Tibial nerve (tissue), 4 donors: ENCODE measurements at places on chromosomes 1 and 21.

- no peak overlapping the region for H3K4me3 ChIP-seq
- peaks cover 3% of the 10 kb centered on the region for H3K4me1 ChIP-seq
- H3K27ac ChIP-seq = no peak overlapping the region
- no peaks in the 10 kb centered on the region for H3K27me3 ChIP-seq
Measured at GRCh38 chr1:198637157-198637556, 1.7 kb upstream of the PTPRC start.

DNA sequence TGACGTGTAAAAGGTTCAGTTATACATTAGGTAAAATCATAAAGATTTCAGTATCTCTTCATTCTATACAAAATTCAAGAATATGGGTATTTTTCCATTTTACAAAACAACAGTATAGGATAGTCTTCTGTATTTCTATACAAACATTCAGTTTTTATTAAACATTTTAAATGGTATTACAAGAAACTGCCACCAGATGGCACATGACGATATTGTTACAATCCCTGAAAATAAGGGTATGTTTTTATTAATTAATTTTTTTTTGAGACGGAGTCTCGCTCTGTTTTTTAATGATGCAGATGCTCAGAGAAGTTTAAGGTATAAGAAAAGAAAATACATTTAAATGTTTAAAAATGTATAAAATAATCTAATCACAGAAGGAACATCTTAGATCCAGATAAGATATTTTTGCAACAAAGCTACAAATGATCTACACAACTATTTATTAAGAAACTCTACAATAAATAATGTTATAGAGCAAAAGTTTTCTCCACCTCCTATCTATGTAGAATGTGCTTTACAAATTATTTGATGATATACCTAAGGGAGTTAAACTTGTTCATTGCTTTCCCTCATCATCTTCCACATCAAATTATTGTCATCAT, 23.5 kb upstream of the RSBN1 start:
- no peaks in the 10 kb centered on the region for H3K4me1 ChIP-seq
- no peaks in the 10 kb centered on the region for H3K27me3 ChIP-seq
- no peaks in the 10 kb centered on the region for H3K36me3 ChIP-seq
- H3K27ac ChIP-seq = no peak overlapping the region

- H3K27ac ChIP-seq = no peak overlapping the region
- H3K4me1 ChIP-seq = no peaks in the 10 kb centered on the region
- DNase-seq = no peak
- H3K27me3 ChIP-seq = no peaks in the 10 kb centered on the region
- H3K36me3 ChIP-seq = no peaks in the 10 kb centered on the region
Measured at GRCh38 chr1:116748272-116748671, 6.0 kb upstream of the CD2 start.

- no peaks in the 10 kb centered on the region for H3K4me1 ChIP-seq
- H3K27me3 ChIP-seq = no peaks in the 10 kb centered on the region
- DNase-seq = no peak
- H3K36me3 ChIP-seq = no peaks in the 10 kb centered on the region
Measured at GRCh38 chr1:150464422-150464826, 22.8 kb upstream of the TARS2 start.

DNA sequence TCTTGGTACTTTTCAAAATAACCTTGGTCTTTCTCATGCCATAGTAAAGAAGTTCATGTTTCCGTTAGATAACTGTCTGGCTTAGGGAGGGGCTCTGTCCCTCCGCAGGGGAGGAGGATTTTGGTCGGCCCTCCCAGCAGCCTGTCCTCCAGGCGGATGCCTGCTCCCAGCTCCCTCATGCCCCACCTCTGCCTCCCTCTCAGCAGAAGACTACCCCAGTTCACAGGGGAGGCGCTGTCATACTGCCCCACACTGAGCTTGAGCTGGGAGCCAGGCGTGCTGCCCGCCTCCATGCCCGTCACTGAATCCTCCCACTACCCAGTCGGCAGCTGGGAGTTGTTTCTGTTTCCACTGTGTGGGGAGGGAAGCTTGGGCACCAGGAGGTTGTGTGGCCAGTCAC, 127.3 kb downstream of the CAMTA1 start:
- no peak overlapping the region for H3K27ac ChIP-seq
- DNase-seq = no peak
- H3K4me1 ChIP-seq = no peaks in the 10 kb centered on the region
- H3K36me3 ChIP-seq = no peaks in the 10 kb centered on the region

GRCh38 chr1:181778640-181779260, 282.8 kb downstream of the ZNF648 start:
- H3K4me1 ChIP-seq = no peaks in the 10 kb centered on the region
- H3K27me3 ChIP-seq = no peaks in the 10 kb centered on the region
- no peak for DNase-seq

- no peak for DNase-seq
- H3K36me3 ChIP-seq = no peaks in the 10 kb centered on the region
- no peak overlapping the region for H3K27ac ChIP-seq
- no peak overlapping the region for H3K4me3 ChIP-seq
- H3K27me3 ChIP-seq = no peaks in the 10 kb centered on the region
- no peaks in the 10 kb centered on the region for H3K4me1 ChIP-seq
Measured at GRCh38 chr1:84373436-84374141, 24.7 kb upstream of the DNASE2B start.

DNA sequence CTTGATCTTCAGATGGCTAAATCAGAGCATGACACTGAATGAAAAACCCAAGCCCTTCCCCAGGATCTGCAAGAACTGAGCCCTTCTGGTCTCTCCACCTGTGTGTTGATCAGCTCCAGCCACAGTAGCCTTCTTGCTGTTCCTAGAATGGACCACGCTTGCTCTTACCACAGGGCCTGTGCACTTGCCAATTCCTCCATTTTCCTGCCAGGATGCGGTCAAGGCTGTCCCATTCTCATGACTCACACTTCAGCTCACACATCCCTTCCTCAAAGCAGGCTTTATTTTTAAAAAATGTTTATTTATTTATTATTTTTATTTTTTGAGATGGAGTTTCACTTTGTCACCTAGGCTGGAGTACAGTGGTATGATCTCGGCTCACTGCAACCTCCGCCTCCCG, 43.6 kb upstream of the GRHL3 start:
- H3K27ac ChIP-seq = no peak overlapping the region
- H3K36me3 ChIP-seq = no peaks in the 10 kb centered on the region
- no peak overlapping the region for H3K4me3 ChIP-seq
- H3K27me3 ChIP-seq = no peaks in the 10 kb centered on the region

GRCh38 chr1:110645821-110646735, 28.7 kb downstream of the KCNA3 start:
- no peak overlapping the region for H3K27ac ChIP-seq
- H3K27me3 ChIP-seq = no peaks in the 10 kb centered on the region
- no peaks in the 10 kb centered on the region for H3K36me3 ChIP-seq

- no peaks in the 10 kb centered on the region for H3K4me1 ChIP-seq
- DNase-seq = no peak
- H3K27ac ChIP-seq = no peak overlapping the region
Measured at GRCh38 chr1:204529371-204529895, 13.2 kb downstream of the MDM4 start.

DNA sequence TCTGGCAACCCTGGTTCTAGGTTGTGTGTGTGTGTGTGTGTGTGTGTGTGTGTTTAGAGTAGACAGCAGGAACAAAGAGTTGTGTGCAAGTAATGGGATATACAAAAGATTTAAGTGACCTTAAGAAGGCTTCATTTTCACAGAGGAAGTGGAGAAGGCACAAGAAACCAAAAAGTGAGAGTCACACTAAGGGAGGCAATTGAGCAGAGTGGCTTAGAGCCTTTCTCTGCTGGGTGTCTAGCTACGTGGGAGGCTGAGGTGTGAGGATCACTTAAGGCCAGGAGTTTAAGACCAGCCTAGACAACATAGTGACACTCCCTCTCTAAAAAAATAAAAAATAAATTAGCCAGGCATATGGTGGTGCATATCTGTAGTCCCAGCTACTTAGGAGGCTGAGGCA, 44.4 kb upstream of the HAO2 start:
- no peaks in the 10 kb centered on the region for H3K36me3 ChIP-seq
- H3K27ac ChIP-seq = no peak overlapping the region
- H3K4me3 ChIP-seq = no peak overlapping the region
- peaks cover 14% of the 10 kb centered on the region for H3K4me1 ChIP-seq
- H3K27me3 ChIP-seq = no peaks in the 10 kb centered on the region
- no peak for DNase-seq

DNA sequence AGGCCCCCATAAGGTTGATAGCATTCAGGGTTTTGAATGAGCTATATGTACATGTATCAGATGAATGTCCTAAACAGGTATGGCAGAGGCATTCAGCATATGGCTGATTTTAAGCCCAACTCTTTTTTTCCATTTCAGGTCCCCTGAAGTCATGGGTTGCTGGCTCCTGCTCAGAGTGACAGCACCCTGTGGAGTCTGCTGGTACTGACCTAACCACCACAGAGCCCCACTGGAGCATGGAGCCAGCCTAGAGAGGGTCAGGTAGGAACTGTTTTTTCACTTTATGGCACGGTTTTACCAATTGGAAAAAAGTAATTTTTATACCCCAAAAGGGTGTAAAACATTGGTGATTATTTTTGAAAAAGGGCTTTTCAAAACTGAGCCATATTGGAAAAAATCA, 82.5 kb upstream of the MPC2 start:
- no peak for DNase-seq
- no peaks in the 10 kb centered on the region for H3K4me1 ChIP-seq
- no peak overlapping the region for H3K4me3 ChIP-seq

- no peaks in the 10 kb centered on the region for H3K36me3 ChIP-seq
- H3K27ac ChIP-seq = no peak overlapping the region
- no peaks in the 10 kb centered on the region for H3K27me3 ChIP-seq
- H3K4me1 ChIP-seq = no peaks in the 10 kb centered on the region
- H3K4me3 ChIP-seq = no peak overlapping the region
- DNase-seq = no peak
Measured at GRCh38 chr1:206797534-206798383, 25.5 kb upstream of the IL10 start.

GRCh38 chr1:164051782-164052181, 507.2 kb upstream of the PBX1 start:
- no peak overlapping the region for H3K4me3 ChIP-seq
- no peaks in the 10 kb centered on the region for H3K4me1 ChIP-seq
- H3K27me3 ChIP-seq = no peaks in the 10 kb centered on the region
- DNase-seq = no peak

DNA sequence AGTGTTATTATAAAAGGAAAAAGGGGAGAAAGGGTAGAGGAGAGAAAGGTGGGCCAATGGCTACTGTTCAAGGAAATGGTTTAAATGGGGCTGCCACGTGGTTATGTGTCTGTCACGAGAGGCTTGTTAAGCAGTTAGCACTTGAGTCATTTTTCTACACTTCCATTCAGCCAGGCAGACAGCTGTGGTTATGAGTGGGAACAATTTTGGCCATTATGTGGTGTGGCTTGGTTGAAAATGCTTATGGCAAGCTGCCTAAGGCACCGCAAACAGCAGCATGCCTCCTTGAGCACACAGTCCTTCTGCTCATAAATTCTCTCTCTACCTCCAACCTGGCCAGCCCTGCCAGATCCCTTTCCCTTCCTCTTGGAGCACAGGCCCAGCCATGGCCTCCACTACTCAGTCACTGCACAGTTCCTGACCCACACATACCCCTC, 3.2 kb upstream of the SRM start:
- H3K27me3 ChIP-seq = no peaks in the 10 kb centered on the region
- no peak for DNase-seq
- peaks cover 17% of the 10 kb centered on the region for H3K4me1 ChIP-seq
- no peak overlapping the region for H3K4me3 ChIP-seq

GRCh38 chr1:84774669-84775534, 84.6 kb upstream of the SSX2IP start:
- H3K4me1 ChIP-seq = no peaks in the 10 kb centered on the region
- no peak for DNase-seq
- H3K27me3 ChIP-seq = no peaks in the 10 kb centered on the region
- H3K4me3 ChIP-seq = no peak overlapping the region
- H3K36me3 ChIP-seq = no peaks in the 10 kb centered on the region
- H3K27ac ChIP-seq = no peak overlapping the region

DNA sequence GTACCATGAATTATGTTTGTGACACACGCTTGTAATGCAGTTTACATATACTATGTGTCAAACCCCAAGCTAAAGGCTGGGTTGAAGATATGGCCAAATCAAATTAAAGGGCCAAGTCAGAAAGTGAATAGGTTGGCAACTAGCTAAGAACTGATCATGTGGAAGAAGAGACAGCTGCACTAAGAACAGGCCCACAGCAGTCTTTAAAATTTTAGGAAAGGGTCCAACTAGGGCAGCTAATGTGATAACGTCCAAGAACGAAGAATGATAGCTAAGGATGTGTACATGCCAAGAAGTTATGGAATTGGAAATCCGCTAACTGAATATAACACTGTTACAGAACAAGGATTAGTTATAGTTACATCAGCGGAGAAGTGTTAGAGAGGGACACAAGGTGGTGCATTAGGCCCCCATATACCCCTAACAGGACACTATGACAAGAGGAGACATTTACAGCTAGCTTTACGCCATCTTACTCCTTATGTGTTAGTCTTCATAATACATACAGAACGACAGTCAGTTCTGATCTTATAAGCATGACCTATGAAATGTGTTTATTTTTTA, 6.5 kb upstream of the RNF2 start:
- peaks cover 6% of the 10 kb centered on the region for H3K4me1 ChIP-seq
- H3K4me3 ChIP-seq = no peak overlapping the region
- DNase-seq = no peak
- no peaks in the 10 kb centered on the region for H3K36me3 ChIP-seq

- H3K4me3 ChIP-seq = peak overlapping the region; percentile 65
- no peaks in the 10 kb centered on the region for H3K27me3 ChIP-seq
- peaks cover 47% of the 10 kb centered on the region for H3K4me1 ChIP-seq
- no peak for DNase-seq
- no peaks in the 10 kb centered on the region for H3K36me3 ChIP-seq
- H3K27ac ChIP-seq = no peak overlapping the region
Measured at GRCh38 chr1:31763671-31764311, 349 bp downstream of the ADGRB2 start.

- H3K4me3 ChIP-seq = no peak overlapping the region
- DNase-seq = no peak
- no peaks in the 10 kb centered on the region for H3K36me3 ChIP-seq
- H3K4me1 ChIP-seq = peaks cover 46% of the 10 kb centered on the region
Measured at GRCh38 chr1:33433509-33434362, 2.8 kb upstream of the PHC2 start.

- no peak overlapping the region for H3K27ac ChIP-seq
- H3K27me3 ChIP-seq = no peaks in the 10 kb centered on the region
- DNase-seq = no peak
- no peaks in the 10 kb centered on the region for H3K4me1 ChIP-seq
Measured at GRCh38 chr1:70966018-70966638, 81.5 kb downstream of the PTGER3 start.
